ENCODE measurements at places on chromosomes 4 and X.

DNA sequence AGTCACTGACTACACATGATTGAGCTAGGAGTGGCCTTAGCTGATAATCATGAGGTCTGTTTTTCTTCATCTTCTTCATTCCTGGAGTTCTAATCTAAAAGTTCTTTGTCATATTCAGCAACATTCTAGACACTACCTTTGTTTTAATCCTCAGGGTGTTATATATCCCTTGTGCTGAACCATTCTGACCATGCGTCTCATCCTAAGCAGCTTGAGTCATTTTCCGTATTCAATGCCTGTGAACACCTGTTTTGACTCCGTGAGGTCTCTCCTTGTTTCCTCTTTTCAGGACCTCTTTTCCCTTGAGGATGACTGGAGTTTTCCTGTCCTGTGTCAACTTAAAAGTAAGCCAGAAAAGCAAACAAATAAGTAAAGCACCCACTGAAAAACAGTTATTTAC lies 597.9 kb downstream of the GBA3 start:
- DNase-seq, result no peak

DNA sequence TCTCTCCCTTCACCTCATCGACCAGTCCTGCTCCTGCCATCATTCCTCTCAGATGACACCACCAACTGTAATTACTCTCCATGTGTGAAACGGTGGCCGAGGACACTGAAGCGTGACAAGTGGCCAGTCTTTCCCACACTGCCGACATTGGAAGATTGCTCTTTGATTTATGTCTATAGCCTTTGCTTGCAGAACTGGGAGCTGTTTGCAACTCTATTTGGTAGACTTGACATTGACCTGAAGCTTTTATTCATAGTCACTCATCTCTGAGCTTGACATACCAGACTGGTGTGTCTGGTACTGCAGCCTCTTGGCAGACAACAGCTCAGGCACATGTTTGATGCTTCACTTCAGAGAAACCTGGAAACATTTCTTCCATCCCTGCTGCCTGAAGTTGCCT lies 121.8 kb upstream of the GALNT7 start:
- no peak for DNase-seq

DNA sequence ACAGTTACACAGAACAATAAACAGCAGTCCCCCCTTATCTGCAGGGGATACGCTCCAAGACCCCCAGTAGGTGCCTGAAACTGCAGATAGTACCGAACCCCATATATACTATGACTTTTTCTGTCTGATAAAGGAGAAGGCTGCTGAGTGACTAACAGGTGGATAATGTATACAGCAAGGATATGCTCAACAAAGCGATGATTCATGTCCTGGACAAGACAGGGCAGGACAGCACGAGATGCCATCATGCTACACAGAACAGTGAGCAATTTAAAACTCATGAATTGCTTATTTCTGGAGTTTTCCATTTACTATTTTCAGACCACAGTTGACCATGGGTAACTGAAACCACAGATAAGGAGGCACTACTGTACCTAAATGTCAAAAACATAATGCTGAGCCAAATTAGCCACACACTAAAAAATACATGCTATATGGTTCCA lies 76.1 kb downstream of the MANBA start:
- peak; percentile 71 for DNase-seq

DNA sequence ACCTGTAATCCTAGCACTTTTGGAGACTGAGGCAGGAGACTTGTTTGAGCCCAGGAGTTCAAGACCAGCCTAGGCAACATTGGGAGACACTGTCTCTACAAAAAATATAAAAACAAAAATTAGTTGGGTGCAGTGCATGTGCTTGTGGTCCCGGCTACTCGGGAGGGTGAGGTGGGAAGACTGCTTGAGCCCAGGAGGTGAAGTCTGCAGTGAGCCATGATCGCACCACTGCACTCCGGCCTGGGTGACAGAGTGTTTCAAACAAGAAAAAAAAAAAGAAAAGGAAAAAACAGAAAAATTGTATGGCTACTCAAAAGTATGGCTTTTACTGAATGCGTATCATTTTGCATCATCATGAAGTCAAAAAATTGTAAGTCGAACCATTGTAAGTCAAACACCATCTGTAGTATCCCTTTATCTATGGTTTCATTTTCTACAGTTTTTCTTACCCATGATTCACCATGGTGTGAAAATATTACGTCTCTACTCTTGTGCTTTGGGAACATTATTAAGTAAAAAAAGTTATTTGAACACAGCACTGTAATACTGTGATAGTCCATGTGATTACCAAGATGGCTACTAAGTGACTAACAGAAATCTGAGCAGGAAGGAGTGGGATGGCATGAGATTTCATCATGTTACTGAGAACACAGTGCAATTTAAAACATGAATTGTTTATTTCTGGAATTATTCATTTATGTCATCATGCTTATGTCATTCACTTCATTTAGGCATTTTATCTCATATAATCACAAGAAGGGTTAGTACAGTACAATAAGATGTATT lies 26.5 kb upstream of the MANBA start:
- no peak for DNase-seq

GRCh38 chrX:80223982-80224579 lies 196.2 kb upstream of the TENT5D start:
- no peak for DNase-seq

- DNase-seq, result no peak
These were observed 75.1 kb downstream of the SLC2A9 start for GRCh38 chr4:9946170-9946569.

DNA sequence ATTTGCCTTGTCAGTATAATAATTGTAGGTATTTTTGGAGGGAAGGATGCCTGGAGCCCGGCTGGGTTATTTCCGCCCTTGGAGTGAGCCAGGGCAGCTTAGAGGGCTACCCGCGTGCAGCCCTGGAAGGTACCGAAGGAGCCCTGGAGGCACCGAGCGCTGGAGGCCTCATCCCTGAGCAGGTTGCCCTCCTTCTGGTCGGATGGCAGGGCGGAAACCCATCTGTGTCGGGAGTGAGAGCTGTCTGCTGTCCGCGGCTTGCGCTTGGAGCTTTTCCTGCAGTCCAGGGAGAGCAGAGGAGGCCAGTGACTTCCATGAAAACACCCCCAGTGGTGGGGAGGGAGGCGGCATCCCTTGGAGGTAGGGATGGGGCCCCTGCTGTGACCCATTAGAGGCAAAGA lies 122.1 kb downstream of the TBL1X start:
- no peak for DNase-seq

DNA sequence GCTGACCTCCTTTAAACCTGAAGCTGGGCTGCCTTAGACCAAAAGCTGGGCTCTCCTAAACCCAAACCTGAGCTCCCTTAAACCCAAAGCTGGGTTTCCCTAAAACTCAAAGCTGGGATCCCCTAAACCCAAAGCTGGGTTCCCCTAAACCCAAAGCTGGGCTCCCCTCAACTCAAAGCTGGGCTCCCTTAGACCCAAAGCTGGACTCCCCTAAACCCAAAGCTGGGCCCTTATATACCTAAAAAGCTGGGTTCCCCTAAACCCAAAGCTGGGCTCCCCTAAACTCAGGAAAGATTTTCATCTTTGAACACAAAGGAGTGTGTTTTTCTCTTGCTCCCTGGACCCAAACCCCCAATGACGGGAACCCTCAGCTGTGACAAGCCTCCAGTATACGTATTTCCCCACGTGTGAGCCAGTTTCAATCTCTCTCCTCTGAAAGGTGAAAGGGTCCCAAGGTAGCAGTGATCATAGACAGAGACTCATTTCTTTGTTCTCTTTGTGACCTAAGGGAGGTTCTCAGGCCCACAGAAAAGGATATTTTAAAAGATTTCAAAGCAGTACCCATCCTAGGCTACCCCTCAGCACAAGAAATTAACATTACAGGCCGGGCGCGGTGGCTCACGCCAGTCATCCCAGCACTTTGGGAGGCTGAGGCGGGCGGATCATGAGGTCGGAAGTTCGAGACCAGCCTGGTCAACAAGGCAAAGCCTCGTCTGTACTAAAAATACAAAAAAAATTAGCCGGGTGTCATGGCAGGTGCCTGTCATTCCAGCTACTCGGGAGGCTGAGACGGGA lies 31.3 kb upstream of the ASMTL start:
- DNase-seq, result no peak

DNA sequence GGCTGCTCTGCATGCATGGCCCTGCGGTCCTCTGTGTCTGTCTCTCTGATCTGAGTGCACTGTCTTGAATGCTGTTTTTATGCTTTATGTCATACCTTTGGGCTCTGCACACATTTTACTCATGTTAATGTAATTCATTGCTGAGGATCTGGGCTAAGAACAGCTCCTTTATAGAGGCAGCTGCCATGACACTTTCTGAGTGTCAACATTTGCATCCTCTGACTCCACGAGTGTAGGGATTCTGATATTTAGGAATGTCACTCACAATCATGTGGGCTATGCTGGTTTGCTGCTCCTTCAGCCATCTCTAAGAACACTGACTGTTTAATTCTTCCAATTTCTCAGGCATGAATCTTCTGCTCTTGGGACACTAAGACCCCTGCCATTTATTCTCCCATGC lies 192.2 kb upstream of the CPEB2 start:
- DNase-seq, result no peak

DNA sequence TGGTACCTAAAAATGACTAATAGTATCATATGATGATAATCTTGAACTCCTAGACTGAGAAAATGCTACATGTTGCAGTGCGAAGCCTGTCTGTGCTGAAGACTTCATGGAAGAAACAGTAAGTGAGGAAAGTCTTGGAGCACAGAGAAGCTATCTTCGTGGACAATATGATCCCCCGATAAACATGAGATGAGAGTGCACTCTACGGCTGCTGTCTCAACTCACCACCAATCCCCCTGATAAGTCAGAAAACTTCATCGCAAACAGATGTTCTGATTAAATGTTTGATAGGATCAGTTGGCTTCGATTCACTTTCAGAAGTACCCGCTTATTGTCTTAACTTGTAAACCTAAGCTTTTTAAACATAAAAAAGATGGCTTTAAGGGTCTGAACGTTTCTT lies 130.2 kb downstream of the ELOVL6 start:
- DNase-seq, result no peak

GRCh38 chrX:49053223-49054072 lies 5.4 kb upstream of the CCDC120 start:
- DNase-seq, result no peak

GRCh38 chr4:17187003-17187402 lies 288.6 kb upstream of the LDB2 start:
- DNase-seq, result no peak

DNA sequence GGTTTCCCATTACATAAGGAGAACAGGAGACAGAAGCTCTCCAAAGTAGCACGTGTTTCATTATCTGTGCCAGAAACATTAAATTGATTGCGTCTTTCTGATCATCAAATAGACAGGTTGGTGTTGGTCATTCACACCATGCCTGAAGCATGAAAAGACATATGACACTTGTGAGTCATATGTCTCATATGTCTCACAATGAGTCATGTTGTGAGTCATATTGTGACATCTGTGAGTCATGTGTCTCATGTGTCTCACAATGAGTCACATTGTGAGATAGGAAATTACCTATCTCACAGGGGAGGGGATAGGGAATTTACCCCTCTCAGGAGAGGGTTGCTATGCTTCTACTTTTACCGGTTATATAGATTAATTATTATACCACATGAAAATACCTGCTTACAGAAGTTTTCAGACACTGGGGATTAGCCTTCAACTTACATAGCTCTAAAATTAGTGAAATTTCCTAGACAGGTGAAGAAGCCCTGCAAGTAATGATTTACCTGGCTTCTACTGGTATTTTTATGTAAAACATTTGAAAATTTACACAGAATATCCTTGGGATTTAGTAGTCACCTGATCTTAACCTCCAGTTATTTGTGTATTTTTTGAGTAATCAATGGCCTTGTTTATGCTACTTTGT lies 80.8 kb downstream of the NPFFR2 start:
- DNase-seq, result peak; percentile 18

DNA sequence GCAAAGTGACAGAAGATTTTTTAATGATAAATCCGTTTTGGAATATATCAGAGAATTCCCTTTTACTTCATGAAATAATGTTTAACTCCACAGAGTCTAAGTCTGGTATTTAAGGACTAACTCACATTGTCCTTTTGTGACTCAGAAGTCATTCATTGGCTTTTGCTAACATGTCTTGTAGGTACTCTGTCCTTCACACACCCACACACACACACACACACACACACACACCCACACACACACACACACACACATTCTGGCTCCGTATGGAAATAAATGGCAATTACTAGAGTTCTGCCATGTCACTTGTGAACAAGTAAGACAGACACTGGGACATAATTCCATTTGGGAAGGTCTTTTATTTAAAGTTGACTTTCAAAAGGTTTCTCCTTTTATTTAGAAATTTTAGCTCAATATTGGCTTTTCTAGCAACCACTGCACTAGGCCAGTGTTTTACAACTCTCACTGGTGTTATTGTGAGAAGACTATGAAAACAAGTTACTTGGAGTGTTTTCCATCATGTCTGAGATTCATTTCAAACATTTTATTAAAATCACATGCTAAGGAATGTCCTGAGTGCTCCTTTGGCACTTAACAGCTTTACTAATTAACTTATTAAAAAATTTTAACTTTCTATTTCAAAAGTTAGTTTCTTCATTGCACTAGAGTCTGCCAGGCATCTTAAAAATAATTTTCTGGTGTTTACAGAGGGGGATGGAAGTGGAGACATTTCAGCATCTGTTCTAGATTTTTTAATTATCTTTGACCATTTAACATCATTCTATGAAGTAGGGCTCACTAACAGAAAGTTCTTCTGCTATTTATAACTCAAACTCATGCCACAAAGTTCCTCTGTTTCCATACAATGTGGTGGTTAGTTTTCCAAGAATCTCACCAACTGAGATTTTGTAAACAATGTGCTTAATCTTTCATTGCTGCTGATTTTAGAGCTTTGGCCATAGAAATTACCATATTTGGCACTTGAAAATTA lies 240.3 kb upstream of the GPC4 start:
- DNase-seq, result no peak

DNA sequence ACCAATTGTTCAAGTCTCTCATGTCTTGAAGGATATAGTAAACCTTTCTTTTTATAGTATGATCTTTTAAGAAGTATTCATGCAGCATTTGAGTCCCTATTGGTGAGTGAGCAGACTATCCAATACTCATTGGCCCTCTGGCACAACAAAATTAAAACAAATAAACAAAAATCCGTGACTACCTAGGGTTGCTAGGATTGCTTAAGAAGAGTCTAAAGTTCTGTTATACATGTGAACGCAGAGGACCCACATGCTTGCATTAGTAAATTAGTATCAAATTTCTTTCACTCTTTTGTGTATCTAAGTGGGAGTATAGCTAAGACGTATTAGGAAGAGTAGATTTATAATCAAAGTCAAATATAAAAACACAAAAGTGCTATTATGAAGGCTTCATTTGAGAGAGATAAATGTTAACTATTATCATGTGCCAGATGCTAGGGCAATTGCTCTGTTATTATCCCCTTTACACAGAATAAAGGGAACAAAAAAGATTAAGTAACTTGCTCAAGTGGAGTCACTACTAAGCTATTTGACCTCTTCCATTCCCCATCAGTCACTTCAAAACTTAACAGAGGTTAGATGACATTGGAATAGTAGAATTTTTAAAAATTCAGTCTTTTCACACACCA lies 29.2 kb upstream of the LARP1B start:
- peak; percentile 2 for DNase-seq

- DNase-seq, result no peak
These were observed 112.1 kb downstream of the MGST2 start for GRCh38 chr4:139777757-139778156.

- no peak for DNase-seq
These were observed 52.4 kb downstream of the MID2 start for GRCh38 chrX:107878106-107878505.

GRCh38 chr4:82789025-82789776 lies 9.4 kb downstream of the SCD5 start:
- DNase-seq, result no peak

GRCh38 chr4:3413217-3413671 lies 28.5 kb upstream of the HGFAC start:
- DNase-seq, result no peak

Measured in AG04450 (cell line).